GM18507 (cell line): ENCODE measurements at places on chromosomes 7 and 10.

GRCh38 chr7:90412458-90413184 is 9.4 kb downstream of the CLDN12 start:
- no peak for DNase-seq

- no peak for DNase-seq
These were observed at the start of gene NANOS1 for GRCh38 chr10:119029613-119030420. Gene NANOS1, plus strand, starts transcription at chr10:119029714. Its CDS starts 88 bp downstream, at chr10:119029802.

DNA sequence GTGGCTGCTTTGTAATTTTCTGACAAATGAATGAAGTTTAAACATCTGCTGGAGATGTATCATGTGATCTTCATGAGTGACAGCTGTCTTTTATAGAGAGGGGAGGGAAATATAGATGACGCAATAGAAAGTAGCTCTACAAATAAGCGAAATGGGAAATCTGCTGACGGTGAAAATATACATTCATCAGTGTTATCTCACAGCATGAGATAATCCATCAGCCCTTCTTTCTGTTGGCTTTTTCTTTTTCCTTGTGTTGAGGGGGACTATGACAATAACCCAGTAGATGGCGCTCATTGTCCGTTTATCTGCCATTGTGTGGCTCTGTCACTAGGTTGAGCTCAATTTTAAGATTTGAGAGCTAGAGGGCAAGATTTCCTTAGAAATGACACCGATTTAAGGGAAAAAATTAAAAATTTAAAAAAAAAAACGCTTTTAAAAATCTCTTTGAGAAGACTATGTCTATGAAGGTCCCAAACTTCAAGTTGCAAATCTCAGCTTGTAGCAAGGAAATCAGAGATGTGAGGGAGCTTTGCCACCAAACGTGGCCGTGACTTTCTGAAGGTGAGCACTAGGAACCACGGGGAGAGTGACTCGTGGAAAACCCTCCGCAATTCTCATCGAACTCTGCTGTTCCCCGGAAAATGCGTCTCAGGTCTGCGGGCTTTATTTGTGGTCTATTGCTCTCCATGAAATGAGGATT is 114.6 kb upstream of the SFMBT2 start:
- peak; percentile 39 for DNase-seq

DNA sequence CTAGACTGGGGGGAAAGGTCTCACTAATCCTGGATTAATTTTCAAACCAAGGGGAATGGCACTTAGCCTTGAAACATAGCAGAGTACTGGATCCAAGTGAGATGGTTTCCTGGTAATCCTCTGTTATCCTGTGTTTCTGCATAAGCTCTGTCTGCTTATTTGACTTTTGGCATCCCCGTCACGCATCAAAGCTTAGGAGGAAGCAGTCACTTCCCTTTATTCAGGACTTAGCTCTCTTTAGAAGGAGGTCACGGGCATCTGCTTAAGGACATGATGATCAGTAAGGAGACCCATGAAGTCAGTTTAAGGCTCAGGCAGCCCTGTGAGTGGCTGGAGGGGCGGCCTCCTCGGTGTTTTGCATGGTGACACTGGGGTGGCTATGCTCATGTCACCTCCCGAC is 30.0 kb downstream of the TSPAN15 start:
- DNase-seq = peak; percentile 15

DNA sequence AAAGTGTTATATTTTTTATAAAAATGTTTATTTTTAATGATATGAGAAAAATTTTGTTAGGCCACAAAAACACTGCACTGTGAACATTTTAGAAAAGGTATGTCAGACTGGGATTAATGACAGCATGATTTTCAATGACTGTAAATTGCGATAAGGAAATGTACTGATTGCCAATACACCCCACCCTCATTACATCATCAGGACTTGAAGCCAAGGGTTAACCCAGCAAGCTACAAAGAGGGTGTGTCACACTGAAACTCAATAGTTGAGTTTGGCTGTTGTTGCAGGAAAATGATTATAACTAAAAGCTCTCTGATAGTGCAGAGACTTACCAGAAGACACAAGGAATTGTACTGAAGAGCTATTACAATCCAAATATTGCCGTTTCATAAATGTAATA is 64.8 kb upstream of the CAPZA2 start:
- DNase-seq = no peak

DNA sequence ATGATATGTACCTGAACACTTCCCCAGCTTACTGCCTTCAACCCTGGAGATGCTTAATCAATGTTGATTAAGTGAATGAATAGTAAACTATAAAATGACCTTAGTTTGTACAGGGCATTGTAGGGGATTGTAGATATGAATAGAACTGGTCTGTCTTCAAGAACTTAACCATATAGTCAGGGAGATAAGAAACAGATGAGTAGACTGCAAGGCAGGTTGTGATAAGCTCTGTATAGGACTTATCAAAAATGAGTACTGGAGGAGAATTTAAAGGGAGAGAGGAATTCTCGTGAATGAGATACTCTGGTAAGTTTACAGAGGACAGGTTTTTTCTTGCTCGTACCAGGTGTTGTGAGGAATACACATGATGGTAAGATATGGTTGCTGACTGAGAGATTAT is 27.6 kb downstream of the SGPL1 start:
- DNase-seq = no peak

GRCh38 chr7:30971840-30972563 is 8.2 kb downstream of the GHRHR start:
- DNase-seq = no peak
